ENCODE measurements at places on chromosomes 5 and 9.

DNA sequence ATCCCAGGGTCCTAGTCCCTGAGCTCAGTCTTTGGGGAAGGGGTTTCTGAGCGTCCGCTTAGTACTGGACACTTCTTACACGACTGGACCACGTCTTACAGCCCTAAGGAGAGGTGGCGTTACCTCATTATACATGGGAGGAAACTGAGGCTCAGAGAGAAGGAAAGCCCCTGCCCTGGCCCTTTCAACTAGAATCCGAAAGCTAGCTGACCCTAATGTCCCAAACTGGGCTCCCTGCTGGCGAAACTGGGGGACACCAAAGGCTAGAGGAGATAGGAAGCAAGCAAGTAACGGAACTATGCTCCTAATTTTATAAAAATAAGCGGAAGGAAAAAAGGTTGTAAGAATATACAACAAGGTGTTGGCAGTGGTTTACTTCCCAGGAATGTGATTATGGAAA lies 14.2 kb downstream of the LHX6 start:
- H3K36me3 ChIP-seq, result no peaks in the 10 kb centered on the region
- no peak for DNase-seq
- peaks cover 15% of the 10 kb centered on the region for H3K4me1 ChIP-seq
- H3K27me3 ChIP-seq, result peaks cover 40% of the 10 kb centered on the region
- peak overlapping the region; percentile 51 for H3K4me3 ChIP-seq

DNA sequence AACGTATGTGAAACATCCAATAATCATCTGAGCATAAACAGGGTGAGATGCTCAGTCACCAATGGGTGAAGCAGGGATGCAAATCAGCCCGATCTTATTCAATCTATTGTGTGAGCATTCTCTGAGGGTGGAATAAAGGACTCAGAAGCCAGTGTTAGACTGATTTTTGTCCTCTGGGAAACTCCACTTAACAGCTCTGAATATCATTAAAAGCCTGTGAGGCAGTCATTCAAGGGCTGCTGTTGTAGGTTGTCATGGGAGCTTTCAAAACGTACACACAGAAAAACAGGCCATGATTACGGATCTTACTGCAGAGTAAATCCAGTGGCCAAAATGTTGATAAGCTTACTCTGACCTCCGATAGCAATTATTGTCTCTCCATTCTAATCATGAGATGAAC lies 266.5 kb upstream of the EFNA5 start:
- H3K36me3 ChIP-seq, result no peaks in the 10 kb centered on the region
- no peak overlapping the region for H3K27ac ChIP-seq
- no peaks in the 10 kb centered on the region for H3K27me3 ChIP-seq
- H3K4me1 ChIP-seq, result no peaks in the 10 kb centered on the region

DNA sequence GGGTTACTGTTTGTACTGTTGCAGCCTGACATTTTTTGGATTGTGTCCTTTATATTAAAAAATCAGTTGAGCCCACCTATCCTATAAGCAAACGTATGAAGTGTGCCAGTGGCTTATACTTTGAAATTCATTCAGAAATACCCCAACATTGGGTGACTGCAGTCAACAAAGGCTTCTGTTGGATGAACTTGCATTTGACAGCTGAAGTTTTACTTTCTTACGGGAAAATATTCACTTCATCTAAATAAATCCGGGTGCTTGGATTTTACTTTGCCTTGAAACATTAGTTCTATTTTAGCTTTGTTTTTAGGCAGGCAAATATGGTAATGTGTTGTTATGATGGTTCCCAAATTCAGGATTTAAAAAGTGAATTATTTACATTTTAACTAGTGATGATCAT lies 21.7 kb downstream of the EXOSC2 start:
- H3K27me3 ChIP-seq, result no peaks in the 10 kb centered on the region
- H3K36me3 ChIP-seq, result no peaks in the 10 kb centered on the region
- H3K27ac ChIP-seq, result no peak overlapping the region
- no peak overlapping the region for H3K4me3 ChIP-seq
- DNase-seq, result no peak

DNA sequence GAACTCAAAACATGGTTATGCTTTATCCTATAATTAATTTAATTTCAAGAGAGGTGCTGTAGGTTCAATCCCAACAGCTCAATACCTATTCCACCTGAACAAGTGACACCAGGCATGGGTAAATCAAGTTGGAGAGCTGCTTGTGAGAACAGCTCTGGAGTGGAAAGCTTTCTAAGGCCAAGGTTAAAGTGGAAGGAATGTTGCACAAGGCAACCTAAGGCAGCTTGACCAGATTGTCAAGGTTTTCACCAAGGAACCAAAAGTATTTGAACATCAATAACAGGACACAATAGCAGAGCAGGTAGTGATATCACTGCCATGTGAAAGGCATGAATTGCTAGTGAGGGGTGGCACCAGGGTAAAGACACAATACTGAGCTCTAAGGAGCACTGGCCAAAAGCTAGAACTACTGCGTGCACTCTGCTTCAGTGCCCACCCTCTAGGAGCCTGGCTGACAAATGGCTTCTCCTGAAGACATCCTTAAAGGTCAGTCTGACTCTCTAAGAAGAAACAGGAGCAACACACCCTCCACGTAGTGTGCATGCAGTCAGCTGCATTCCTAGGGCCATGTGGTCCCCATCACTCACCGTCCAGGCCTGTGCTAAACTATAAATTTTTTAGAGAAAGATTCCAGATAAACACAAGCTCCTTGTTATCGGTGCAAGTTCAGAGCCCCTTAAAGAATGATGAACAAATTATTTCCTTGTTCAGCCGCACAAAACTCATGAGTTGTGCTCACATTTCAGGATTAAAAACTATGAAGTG lies 677.7 kb upstream of the KLF4 start:
- H3K4me3 ChIP-seq, result no peak overlapping the region
- H3K27ac ChIP-seq, result no peak overlapping the region
- H3K4me1 ChIP-seq, result no peaks in the 10 kb centered on the region
- no peak for DNase-seq
- H3K36me3 ChIP-seq, result no peaks in the 10 kb centered on the region
- H3K27me3 ChIP-seq, result no peaks in the 10 kb centered on the region

DNA sequence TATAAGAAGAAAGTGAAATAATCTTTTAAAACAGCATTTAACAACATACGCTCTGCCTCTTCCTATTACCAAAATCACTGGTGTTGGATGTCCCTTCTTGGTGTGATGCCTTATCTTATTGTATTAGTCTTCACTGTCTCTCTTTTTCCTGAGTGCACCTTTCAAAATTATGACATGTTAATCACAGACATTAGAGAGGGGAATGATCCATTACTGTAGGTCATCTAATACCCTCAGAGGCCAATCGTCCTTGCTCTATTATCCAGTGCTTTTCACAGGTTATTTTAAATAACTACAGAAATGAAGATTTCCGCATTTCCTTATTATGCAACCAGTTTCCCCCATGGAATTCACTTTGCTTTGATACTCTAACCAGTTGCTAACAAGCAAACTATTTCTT lies 1292.7 kb downstream of the MAT2B start:
- no peaks in the 10 kb centered on the region for H3K36me3 ChIP-seq
- no peak overlapping the region for H3K4me3 ChIP-seq
- no peak overlapping the region for H3K27ac ChIP-seq
- H3K4me1 ChIP-seq, result no peaks in the 10 kb centered on the region
- DNase-seq, result no peak

- DNase-seq, result no peak
- H3K27me3 ChIP-seq, result no peaks in the 10 kb centered on the region
- H3K4me1 ChIP-seq, result no peaks in the 10 kb centered on the region
- no peaks in the 10 kb centered on the region for H3K36me3 ChIP-seq
Observed at GRCh38 chr5:19928562-19929421, 59.2 kb downstream of the CDH18 start.

GRCh38 chr5:79301046-79301712 lies 65.2 kb downstream of the JMY start:
- DNase-seq, result no peak
- H3K27me3 ChIP-seq, result no peaks in the 10 kb centered on the region
- no peaks in the 10 kb centered on the region for H3K4me1 ChIP-seq
- no peak overlapping the region for H3K4me3 ChIP-seq
- H3K36me3 ChIP-seq, result peaks cover 30% of the 10 kb centered on the region
- no peak overlapping the region for H3K27ac ChIP-seq

DNA sequence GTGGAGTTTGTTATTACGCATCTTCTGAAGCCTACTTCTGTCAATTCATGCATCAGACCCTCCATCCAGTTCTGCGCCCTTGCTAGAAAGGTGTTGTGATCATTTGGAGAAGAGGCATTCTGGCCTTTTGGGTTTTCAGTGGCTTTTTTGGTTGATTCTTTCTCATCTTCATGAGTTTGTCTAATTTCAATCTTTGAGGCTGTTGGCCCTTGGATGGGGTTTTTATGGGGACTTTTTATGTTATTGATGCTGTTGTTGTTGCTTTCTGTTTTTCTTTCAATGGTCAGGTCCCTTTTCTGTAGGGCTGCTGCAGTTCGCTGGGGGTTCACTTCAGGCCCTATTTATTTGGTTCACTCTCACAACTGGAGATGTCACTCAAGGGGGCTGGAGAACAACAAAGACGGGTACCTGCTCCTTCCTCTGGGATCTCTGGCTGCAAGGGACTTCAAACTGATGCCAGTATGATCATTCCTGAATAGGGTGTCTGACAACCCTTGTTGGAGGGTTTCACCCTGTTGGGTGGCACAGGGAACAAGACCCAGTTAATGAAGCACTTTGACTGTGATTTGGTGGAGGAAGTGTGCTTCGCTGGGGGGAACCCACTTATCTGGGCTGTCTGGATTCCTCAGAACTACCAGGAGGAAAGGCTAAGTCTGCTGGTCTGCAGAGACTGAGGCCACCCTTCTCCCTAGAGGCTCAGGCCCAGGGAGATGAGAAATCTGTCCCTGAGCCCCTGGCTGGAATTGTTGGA lies 226.7 kb upstream of the PTGER4 start:
- DNase-seq, result no peak
- H3K27me3 ChIP-seq, result no peaks in the 10 kb centered on the region
- no peak overlapping the region for H3K27ac ChIP-seq
- H3K4me1 ChIP-seq, result no peaks in the 10 kb centered on the region
- H3K36me3 ChIP-seq, result no peaks in the 10 kb centered on the region

DNA sequence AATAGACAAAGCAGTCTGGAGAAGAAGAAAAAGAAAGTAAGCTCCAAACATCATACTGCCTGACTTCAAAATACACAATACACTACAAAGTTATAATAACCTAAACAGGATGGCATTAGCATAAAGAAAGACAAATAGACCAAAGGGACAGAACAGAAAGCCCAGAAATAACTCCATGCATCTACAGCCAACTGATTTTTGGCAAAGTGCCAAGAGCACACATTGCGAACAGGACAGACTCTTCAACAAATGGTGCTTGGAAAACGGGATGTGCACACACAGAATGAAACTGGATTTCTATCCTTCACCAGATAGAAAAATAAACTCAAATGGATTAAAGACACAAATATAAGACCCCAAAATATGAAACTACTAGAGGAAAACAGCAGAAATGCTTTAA lies 66.6 kb upstream of the SPATA31E1 start:
- no peak overlapping the region for H3K4me3 ChIP-seq
- no peak for DNase-seq
- H3K27ac ChIP-seq, result no peak overlapping the region
- H3K36me3 ChIP-seq, result no peaks in the 10 kb centered on the region

DNA sequence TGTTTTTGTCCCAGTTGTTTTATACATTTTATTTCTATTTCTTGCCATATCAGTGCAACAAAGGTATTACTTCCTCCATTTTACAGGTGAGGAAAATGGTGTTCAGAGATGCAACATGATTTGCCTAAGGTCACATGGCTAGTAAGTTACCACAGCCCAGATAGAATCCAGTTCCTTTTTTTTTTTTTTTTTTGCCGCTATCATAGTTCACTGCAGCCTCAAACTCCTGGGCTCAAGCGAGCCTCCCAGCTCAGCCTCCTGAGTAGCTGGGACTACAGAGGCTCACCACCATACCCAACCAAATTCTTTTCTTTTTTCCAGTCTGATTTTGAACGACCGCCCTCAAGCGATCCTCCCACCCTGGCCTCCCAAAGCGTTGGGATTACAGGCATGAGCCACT lies 480 bp upstream of the CCDC69 start:
- H3K4me3 ChIP-seq, result peak overlapping the region; percentile 88
- peaks cover 33% of the 10 kb centered on the region for H3K4me1 ChIP-seq
- DNase-seq, result no peak
- no peaks in the 10 kb centered on the region for H3K36me3 ChIP-seq

DNA sequence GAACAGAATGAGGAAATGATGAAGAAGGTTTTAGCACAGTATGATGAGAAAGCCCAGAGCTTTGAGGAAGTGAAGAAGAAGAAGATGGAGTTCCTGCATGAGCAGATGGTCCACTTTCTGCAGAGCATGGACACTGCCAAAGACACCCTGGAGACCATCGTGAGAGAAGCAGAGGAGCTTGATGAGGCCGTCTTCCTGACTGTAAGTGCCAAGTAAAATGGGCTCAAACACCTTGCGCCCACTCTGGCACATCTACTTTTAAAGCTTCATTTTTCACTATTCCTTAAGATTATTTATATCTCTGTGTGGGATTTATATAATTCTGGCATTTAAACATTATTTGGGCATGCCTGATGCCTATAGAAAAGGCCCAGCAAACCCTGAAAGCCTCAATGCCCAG lies 55.6 kb downstream of the CMYA5 start:
- no peak for DNase-seq
- H3K27ac ChIP-seq, result no peak overlapping the region
- H3K27me3 ChIP-seq, result peaks cover 3% of the 10 kb centered on the region
- H3K4me1 ChIP-seq, result no peaks in the 10 kb centered on the region
- no peak overlapping the region for H3K4me3 ChIP-seq

GRCh38 chr5:33462456-33462855 lies 21.7 kb downstream of the TARS1 start:
- H3K4me1 ChIP-seq, result no peaks in the 10 kb centered on the region
- H3K36me3 ChIP-seq, result peaks cover 92% of the 10 kb centered on the region

- H3K4me1 ChIP-seq, result peaks cover 22% of the 10 kb centered on the region
- no peak overlapping the region for H3K27ac ChIP-seq
- peak overlapping the region; percentile 95 for H3K4me3 ChIP-seq
Observed at GRCh38 chr9:34046784-34047379, 1.8 kb downstream of the UBAP2 start.

GRCh38 chr9:116687754-116688135 lies 640 bp downstream of the TRIM32 start:
- no peaks in the 10 kb centered on the region for H3K36me3 ChIP-seq
- peaks cover 19% of the 10 kb centered on the region for H3K4me1 ChIP-seq
- peak overlapping the region; percentile 59 for H3K27ac ChIP-seq

DNA sequence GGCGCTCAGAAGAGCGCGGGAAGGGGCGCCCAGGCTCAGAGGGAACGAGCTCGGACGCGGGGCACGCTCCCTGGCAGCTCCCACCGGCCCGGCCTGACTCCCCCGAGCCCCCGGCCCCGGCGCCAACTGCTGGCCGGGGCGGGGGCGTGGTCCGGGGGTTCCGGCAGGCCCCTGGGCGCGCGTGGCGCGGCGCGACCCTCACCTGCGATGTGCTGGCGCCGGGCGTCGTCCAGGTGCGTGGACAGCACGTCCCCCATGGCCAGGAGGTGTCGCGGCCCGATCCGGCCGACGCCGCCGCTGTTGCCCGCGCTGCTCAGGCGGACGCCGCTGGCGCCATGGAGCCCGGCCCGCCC lies 43.5 kb upstream of the STXBP1 start:
- no peak for DNase-seq
- peak overlapping the region; percentile 53 for H3K27ac ChIP-seq
- no peaks in the 10 kb centered on the region for H3K27me3 ChIP-seq
- H3K4me1 ChIP-seq, result peaks cover 26% of the 10 kb centered on the region
